Mucosa of gallbladder (tissue), 1 donor: ENCODE measurements at places on chromosomes 1 and 21. TPM values are rescaled to one million over a fixed set of nuclear protein-coding genes. Genes with fewer than 3 reads are reported as not detected.

Gene PLXNA2
- 37.4 TPM for total RNA-seq

- peak; percentile 39 for DNase-seq
Measured at GRCh38 chr1:158203693-158204457, 23.2 kb downstream of the CD1D start.

Gene FRRS1
- total RNA-seq = 22.5 TPM

- no peak for DNase-seq
Measured at GRCh38 chr1:44035726-44036408, 4.6 kb upstream of the SLC6A9 start.

- no peak for DNase-seq
Measured at GRCh38 chr1:155640367-155640766, 30.3 kb downstream of the MSTO1 start.

Gene LRRN2
- total RNA-seq = 2.4 TPM

- DNase-seq = no peak
Measured at GRCh38 chr1:21490774-21491487, 18.3 kb upstream of the ALPL start.

- no peak for DNase-seq
Measured at GRCh38 chr1:203036537-203036936, 10.2 kb downstream of the PPFIA4 start.

DNA sequence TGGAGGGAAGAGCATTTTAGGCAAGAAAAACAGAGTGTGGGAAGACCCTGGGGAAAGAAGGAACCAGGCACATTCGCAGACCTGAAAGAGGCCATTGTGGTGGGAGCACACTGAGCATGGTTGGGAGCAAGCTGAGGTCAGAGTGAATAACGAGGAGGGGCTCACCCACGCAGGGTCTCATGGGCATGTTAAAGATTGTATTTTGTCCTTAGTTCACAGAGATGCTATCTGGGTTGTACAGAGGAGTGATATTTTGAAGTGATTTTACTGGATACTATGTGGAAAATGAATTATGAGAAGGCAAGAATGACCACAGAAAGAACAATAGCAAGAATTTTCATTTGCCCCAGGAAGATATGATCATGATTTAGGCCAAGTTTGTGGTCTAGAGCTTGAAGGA, 578.3 kb upstream of the NR5A2 start:
- no peak for DNase-seq

Gene FMN2
- total RNA-seq = 3.5 TPM

DNA sequence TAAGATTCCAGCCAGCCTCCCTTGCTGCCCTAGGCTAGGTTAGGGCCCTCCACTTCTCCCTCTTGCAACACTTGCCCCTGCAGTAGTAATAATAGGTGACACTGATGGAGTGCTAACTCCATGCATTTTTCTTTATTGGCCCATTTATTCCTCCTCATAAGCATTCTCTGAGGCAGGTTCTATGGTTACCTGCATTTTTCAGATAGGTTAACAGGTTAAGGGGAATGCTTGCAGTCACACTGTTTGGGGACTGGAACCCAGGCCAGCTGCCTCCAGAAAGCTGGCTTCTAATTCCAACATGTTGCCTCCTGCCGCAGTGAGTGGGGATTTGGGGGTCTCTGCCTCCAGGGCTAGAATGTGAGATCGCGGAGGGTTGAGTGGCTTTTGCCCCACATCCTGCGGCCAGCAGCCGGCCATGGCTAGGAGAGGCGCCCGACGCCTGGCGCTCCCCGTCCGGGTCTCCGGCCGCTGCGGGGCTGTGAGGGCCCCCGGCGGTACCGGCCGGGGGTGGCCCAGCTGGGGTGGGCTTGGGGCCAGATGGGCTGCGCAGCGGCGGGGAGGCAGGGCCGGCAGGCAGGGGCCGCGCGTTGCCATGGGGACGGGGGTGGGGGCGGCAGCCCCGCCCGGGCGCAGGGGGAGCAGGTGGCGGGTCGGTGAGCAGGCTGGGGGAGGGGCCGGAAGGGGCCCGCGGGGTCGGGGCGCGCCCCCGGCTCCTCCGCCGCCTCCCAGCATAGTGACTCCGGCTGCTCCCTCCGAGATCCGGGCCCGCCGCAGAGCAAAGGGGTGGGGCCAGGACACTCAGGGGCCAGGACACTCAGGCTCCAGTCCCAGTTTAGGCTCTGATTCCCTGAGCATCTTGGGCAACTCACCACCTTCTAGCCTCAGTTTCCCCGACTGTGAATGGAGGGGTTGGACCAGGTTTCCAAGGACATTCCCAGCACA, 68.4 kb upstream of the SSBP3 start:
- DNase-seq = no peak

DNA sequence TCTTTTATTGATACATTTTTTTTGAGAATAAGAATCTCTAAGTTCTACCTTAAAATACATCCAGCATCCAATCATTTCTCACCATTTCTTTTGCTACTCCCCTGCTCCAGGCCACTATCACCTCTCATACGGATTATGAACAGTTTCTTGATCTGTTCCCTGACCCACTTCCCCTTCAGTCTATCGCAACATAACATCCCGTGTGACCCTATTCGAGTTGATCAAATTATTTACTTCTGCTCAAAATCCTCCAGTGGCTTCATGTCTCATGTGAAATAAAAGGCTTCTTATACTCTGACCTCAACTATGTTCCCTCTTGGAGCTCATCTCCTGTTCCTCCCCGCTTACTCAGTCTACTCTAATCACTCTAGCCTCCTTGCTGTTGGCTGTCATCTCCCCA, 5.2 kb downstream of the ALG14 start:
- DNase-seq = no peak

GRCh38 chr1:229440851-229441537, 7.1 kb upstream of the ACTA1 start:
- no peak for DNase-seq

- DNase-seq = no peak
Measured at GRCh38 chr1:245800901-245801605, 646.3 kb downstream of the KIF26B start.

Gene RAB42
- total RNA-seq = 1.8 TPM

DNA sequence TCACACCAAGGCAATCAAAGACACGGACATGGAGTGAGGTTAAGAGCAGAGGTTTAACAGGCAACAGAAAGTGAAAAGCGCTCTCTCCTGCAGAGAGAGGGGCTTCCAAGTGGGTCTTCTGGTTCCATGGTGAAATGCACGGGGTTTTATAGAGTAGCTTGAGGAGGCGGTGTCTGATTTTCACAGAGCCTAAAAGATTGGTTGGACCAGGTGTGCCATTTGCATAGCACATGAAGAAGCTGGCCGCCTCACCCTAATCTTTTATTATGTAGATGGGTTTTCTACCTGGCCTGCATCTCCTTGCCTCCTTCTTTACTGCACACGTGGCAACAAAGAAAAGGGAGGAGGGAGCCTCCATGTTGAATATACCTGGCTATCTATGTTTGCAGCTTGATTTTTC, 197.3 kb downstream of the RYR2 start:
- DNase-seq = no peak

GRCh38 chr1:86455073-86455472, 13.7 kb upstream of the CLCA1 start:
- DNase-seq = no peak

Gene UAP1
- 34.2 TPM for total RNA-seq

DNA sequence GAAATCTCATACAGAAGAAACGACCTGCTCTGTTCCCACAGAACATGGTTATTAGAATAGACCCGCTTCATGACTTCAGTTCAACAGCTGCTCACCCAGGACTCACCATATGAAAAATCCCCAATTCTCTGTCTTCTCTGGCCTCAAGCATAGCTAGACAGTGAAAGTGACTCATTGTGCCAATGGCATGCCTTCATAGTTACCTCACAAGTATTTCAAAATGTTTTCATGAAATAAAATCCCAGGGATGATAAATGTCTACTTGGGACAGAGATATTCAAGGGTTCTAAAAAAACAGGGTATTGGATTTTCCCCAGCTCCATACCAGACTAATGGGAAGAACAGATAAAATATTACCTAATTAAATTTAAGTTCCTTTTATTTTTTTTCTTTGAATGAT, 82.3 kb downstream of the NOTCH2 start:
- no peak for DNase-seq

- no peak for DNase-seq
Measured at GRCh38 chr1:56123826-56124225, 455.5 kb downstream of the PLPP3 start.

Gene TNFRSF8
- total RNA-seq = 2.3 TPM
